RWPE2 (cell line): ENCODE measurements at places on chromosomes 3 and 15.

DNA sequence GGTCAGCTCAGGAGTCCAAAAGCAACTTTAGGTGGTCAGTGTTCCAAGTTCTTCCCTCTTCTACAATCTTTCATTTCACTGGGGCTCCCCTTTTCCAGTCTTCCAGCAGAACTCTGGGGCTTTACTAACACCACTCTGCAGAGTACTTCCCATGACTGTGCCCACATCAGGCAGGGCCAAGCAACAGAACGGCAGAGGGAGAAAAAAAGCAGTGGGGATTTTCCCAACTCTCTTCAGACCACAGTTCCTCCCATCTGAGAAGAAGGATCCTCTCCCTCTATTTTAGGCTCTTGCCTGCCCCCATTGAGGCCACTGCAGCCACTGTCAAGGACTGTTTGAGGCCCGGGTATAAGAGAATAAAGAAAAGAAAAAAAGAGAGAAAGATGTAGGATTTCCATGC, 70.7 kb downstream of the TTBK2 start:
- no peak for DNase-seq

GRCh38 chr3:4334548-4334947, 31.4 kb downstream of the SETMAR start:
- DNase-seq = no peak

GRCh38 chr3:180223268-180223667, 186.5 kb upstream of the PEX5L start:
- no peak for DNase-seq

- DNase-seq = no peak
Observed at GRCh38 chr3:148360051-148360450, 337.7 kb upstream of the AGTR1 start.

DNA sequence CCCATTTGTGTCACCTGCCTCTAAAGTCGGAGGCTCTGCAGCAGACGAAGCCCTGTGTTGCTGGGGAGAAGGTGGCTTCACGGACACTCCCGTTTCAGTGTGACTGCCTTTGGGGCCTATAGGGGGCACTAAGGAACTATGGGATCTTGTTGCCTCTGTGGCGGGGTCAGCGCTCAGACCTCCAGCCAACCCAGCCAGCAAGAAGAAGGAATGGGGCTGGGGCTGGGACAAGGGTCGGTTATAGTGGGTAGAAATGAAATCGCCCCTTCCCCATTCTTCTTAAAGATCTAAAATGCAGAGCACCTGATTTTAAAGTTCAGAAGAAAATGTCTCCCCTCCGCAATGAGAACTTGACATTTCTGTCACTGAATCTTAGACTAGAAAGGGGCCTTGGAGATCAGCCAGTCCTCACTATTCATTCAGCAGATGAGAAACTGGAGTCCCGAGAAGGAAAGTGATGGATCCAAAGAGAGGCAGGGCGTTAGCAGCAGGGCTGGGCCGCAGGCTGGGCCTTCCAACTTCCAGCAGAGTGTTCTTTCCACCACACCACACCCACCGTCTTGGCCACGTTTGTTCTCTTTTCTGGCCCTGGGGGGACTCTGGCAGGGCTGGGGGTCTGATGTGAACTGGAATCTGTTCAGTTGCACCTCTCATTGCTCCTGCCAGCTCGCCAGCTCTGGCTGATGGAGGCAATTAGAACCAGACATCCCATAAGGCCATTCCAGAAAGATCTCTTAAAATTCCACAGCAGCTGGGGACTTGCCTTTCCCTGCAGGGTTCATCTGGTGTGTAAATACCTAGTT, 195.4 kb downstream of the OPA1 start:
- no peak for DNase-seq

GRCh38 chr3:132071043-132071442, 36.2 kb upstream of the CPNE4 start:
- DNase-seq = no peak

- DNase-seq = no peak
Observed at GRCh38 chr3:196111939-196112386, 30.1 kb upstream of the TFRC start.

DNA sequence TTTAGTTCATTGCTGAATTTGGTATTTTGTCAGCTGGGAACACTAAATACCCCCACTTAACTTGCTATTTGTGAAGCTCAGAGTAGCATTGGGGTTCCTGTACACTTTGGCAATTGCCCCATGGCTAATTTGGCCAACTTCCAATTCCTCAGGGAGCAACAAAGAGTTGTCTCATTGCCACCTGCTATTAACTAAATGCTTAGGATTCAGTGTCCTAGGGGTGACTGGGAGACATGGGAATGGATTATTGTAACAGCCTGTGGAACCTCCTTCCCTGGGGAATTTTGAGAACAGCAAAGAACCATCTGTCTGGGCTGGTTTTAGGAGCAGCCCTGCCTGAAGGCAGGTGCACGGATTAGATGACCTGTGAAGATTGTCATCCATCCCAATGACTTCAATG, 437.4 kb upstream of the TPRG1 start:
- DNase-seq = no peak

DNA sequence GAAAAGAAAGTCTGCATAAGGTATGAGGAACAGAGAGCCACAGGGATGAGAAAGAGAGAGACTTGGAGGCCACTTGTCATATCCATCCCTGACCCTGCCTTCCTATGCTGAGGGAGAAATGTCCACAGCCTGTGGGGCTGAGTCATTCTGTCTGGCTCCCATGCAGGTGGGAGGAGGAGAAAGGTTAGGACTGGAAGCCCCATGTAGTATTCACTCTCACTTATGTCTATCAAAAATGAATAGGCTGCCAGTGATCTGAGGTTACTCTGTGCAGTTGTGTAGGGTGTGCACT, 71.3 kb downstream of the RAB11A start:
- no peak for DNase-seq

DNA sequence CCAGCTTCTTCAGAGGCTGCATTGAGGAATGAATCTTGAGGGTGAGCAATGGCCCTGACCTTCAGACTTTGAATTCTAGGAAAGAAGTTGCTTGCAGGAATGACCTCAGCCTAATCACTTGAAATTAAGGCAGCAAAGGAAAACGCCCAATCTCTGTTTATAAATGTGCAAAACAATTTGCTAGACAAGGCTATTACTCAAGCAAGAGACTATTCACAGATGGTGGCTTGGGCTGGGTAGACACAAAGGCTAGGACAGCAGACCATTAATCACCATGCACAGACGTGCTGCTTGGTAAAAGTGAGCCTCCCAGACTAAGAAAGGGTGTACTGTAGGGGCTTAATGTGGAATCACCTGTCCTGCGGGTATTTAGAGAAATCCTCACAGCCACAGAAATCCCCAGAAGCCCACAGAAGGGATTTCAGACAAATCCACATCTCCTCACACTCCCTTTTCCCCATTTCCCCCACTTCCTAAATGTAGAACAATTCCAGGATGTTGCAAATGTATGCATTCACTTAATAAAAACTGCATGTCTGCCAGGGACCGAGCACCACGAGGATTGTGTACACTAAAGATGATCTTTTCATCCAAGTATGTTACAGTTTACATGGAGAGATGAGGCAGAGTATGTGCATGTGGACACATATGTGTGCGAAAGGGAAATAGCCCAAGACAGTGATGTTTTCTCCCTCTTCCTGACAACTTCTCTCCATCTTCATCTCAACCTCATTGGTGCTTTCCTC, 259.5 kb downstream of the THSD4 start:
- DNase-seq = no peak

- DNase-seq = no peak
Observed at GRCh38 chr15:95840855-95841254, 489.6 kb upstream of the NR2F2 start.

DNA sequence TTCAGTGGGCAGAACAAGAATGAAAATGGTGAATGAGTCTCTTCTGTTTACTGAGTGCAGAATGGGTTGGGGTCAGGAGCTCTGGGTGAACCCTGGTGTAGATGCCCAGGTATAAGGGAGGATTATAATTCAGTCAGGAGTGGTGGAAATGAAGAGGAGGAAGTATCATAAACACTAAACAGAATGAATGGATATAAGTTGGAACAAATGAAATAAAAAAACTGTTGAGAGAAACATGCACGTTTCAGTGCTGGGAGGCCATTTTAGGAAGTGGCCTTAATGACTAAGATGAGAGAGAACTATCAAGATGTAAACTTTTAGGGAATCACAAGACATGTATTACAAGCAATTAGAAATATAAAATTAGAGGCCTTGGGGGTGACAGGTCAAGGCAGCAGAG, 32.8 kb upstream of the LEKR1 start:
- no peak for DNase-seq

DNA sequence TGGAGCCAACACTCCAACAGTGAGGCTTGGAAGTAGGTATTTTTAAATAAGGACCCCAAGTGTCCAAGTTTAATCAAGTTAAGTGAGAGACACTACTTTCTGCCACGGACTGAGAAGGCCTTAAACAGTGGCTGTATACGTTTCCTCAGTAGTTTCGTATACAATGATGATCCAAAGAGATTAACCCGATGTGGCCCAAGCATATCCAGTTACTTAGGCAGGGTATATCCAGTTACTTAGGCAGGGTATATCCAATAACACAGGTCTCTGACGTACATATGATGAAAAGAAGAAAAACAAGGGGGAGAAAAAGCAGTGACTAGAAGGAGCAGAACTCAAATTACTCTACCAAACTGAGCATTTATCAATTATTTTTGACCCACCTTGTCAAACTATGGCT, 591.4 kb downstream of the FOXP1 start:
- DNase-seq = no peak

- no peak for DNase-seq
Observed at GRCh38 chr3:183233966-183234365, 19.1 kb upstream of the B3GNT5 start.

DNA sequence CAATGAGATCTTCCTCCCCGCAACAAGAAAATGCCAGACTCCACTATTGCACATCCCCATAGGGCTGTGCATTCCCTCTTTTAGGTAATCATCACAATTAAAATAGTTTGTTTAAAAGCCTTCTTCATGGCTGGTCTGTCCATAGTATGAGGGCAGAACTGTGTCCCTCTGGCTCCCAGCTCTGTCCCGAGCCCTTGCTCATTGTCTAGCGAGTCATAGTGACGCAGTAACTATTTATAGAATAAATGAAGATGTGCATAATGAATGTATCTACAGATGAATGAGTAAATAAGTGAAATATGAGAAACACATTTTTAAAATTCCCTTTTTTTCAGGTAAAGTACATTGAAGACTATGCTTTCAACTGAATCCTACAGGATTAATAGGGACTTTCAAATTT, 128.4 kb upstream of the TMC3 start:
- DNase-seq = no peak

GRCh38 chr3:62373215-62373614, at the start of gene FEZF2:
Gene FEZF2 (minus strand): TSS chr3:62373550. CDS start chr3:62372868, 682 bp downstream.
- no peak for DNase-seq

GRCh38 chr3:112610121-112610520, 30.8 kb downstream of the CCDC80 start:
- no peak for DNase-seq

DNA sequence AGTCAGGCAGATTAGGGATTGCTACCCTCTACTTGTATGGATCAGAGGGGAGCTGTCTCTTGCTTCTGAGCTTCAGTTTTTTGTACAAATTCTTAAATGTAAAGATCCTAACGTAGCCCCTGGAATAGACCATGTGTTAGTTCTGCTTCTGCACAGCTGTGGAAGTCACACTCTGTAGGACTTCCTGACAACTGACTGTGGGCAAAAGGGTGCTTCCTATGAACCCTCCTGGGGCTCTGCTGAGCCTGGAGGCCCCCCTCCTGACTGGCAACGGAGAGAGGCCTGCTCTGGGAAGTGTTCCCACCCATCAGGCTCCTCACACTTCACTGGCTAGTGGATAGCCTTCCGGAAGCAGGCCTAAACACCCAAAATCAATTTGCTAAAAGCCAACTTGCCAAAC, 131.0 kb downstream of the RPLP1 start:
- DNase-seq = no peak

DNA sequence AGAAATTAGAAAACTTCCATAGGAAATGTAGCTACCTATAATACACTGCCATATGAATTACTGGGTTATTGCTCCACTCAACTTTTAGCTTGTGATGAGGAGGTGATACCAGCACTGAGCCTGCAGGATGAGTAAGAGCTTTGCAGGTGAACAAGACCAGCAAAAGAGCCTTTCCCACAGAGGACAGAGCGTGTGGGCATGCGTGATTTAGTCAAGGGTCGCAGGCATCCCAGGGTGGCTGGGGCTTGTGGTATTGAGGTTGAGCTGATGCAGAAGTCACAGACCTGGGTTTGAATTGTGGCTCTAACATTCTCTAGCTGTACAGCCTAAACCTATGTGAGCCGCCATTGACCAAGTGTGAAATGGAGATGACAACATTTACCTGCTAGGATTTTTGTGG, 5.6 kb downstream of the NRROS start:
- no peak for DNase-seq

DNA sequence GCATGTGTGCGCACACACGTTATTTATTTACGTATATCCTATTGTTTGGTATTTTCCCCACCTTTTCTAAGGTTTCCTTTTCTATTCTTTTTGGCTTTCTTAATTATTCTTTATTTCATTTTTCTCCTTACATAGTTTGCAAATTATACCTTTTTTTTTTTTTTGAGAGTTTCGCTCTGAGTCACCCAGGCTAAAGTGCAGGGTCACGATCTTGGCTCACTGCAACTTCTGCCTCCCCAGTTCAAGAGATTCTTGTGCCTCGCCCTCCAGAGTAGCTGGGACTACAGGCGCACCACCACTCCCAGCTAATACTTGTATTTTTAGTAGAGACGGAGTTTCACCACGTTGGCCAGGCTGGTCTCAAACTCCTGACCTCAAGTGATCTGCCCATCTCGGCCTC, 20.0 kb upstream of the CILP start:
- DNase-seq = no peak

DNA sequence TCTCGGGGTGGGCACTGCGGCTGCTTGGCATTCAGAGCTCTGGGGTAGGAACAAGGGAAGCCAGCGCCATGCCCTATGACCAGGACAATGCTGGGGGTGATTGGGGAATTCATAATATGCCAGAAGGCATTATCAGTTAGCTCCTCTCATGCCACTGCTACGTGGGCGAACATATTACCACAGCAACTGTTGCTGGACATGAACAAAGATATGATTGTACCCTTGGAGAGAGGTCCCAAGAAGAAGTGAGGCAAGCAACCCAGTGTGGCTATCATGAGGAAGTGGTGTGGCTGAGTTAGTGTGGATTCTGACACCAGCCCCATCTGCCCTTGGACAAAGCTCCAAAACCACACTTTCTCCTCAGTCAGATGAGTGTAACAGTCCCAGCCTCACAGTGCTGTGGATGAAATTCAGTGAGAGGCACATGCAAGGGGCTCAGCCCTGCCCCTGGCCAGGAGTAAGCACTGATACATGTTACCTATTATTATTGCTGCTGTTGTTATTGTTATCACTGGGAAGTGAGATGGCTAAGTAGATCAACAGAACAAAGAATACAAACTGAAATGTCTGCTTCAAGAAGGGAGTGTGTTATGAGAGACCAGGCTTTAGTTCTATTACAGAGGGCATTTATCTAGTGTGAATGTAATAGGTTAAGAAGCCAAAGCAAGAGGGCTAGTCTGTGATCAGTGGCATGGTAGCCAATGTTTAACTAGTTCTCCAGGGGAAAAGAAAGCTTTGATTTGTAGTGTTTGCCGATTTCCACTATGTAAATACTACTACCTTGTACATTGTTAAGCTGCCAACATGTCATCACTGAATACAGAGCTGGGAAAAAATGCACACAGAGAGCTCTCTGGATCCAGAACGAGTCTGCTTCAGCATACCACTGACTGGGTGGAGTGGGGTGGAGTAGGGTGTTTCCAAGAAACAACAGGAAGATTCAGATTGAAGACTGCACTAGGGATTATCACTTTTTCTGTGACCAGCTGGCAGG, 222.3 kb upstream of the EIF1B start:
- no peak for DNase-seq

GRCh38 chr3:139557041-139557440, 17.5 kb upstream of the RBP1 start:
- no peak for DNase-seq
